ENCODE measurements at places on chromosomes 5 and 9. TPM values are rescaled to one million over a fixed set of nuclear protein-coding genes. Genes with fewer than 3 reads are reported as not detected.
A peak's percentile ranks its signal among the peaks of the same experiment; 100 is the strongest.

DNA sequence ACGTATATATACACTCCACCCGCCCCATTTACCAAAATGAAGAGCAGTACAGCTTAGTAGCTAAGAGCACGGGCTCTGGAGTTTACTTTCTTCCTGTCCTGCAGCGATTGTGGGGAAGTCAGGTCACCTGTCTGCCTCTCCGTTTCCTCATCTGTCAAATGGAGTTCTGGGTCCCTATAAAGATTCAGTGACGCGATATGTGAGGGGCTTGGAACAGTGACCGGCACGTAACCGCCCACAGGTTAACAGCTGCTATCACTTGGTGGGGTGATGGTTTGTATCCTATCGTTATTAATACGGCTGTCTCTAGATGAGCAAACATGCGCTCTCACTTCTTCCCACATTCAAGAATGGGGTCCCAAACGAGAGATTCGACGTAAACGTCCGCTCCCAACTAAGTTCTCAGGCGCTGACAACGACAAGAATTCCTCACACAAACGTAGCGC lies 426 bp downstream of the FAM114A2 start:
- DNase-seq = no peak

GRCh38 chr5:175035882-175036533 lies 311.6 kb downstream of the MSX2 start:
- DNase-seq = no peak

LHX3 gene
- not detected for polyA plus RNA-seq

GRCh38 chr9:128921881-128922763 lies 1.3 kb downstream of the PHYHD1 start:
- DNase-seq = no peak

- DNase-seq = no peak
Observed at GRCh38 chr5:157890836-157891597, 32.1 kb upstream of the CLINT1 start.

GRCh38 chr5:172453986-172454357 lies 353 bp downstream of the SH3PXD2B start:
- peak; percentile 16 for DNase-seq

TLX3 gene
- not detected for polyA plus RNA-seq

- peak; percentile 57 for DNase-seq
Observed at GRCh38 chr9:90998573-90998972, 197.0 kb downstream of the SYK start.

GRCh38 chr5:61631438-61631941 lies 299.4 kb downstream of the ZSWIM6 start:
- no peak for DNase-seq

GRCh38 chr5:57447658-57448057 lies 35.0 kb downstream of the ACTBL2 start:
- no peak for DNase-seq

EPB41L4B gene
- 3.3 TPM for polyA plus RNA-seq

DNA sequence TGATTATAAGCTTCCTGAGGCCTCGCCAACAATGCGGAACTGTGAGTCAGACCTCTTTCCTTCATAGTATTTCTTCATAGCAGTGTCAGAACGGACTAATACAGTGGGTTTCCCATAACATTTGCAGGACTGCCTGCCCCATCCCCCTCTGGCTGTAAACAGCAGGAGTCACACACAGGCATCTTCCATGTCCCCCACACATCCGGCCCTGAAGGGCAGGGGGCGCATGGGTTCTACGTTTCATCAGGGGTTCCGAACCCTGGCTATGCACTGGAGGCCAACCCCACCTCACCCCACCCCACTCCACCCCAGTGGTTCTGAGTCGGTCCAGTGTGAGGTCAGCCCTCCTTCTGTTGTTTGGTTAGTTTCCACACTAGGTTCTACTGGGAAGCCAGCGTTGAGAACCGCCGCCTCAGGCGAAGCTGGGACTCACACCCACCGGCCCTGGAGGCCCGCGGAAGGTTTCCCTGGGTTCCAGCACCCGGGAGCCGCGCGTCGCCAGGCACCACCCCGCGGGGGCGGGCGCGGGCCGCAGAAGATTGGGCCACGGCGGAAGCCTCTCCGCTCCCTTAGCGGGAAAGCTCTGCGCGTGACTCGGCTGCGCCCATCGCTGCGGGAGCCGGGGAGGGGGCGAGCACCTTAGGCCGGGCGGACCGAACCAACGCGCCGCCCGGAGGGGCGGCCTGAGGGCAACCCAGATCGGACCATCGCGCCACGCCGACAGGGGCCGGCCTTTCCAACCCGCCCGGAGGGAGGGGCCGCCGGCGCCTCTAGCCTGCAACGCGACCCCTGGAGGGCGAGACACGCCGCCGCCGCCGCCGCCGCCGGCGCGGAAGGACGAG lies at the start of gene RUSC2:
Gene RUSC2 (plus strand): TSS at position 799 of the 842 bp plus-strand sequence. CDS start 56,411 bp downstream, outside the sequence.
- peak; percentile 81 for DNase-seq

SHISAL2B gene
- not detected for polyA plus RNA-seq

DNA sequence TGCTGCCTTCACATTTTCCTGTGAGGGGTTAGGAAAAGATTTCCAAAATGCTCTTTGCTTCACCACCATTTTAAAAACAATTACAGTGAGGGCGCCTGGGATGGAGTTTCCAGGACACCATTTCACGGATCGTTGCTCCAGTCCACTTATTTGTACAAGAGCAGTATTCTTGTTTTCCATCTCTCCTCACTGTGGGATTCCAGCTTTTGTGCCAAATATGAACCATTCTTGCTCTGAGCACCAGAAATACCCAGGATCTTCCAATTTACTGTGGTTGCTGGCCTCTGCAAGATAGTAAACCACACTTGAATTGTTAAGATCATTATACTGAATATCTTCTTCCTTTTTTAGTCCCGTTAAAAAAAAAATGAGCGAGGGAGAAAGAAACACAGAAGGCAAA lies 899.5 kb downstream of the TLE1 start:
- no peak for DNase-seq

ANKRD34B gene
- not detected for polyA plus RNA-seq

DNA sequence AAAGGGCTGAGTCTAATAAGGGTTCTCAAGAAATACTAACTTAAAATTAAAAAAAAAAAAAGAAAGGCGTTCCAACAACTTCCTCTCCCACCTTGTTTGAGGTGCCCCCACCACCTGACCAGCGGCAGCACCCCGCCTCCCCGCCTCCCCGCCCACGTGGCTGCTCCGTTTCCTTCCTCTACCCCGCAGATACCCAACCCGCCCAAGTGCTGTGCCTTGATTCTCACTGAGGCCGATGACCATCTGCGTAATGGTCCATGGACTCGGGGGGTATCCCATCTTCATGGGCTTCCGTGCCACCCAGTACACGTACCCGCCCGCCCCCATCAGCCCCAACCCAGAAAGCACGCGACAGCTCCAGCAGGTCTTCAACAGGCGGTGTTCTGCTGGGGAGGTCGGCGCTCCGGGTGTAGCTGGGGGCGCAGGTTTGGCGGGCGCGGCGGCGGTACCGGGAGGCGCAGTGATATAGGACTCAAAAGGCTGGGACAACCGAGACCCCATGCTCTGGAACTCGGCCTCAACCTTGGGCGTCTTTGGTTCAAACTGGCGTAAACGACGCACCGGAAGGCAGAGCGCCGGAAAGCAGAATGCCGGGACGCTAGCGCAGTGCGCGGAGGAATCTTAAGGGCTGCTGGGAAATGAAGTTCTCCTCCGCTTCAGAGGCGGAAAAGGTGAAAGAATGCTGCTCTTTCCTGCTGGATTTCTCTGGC lies at the start of gene DMAC1:
Gene DMAC1 (minus strand): TSS at position 545 of the 710 bp plus-strand sequence. CDS start 44 bp downstream, at position 501.
- DNase-seq = peak; percentile 83

GRCh38 chr5:176611435-176611834 lies 1.5 kb upstream of the GPRIN1 start:
- peak; percentile 70 for DNase-seq

GRCh38 chr5:56898213-56898612 lies 11.2 kb upstream of the SETD9 start:
- no peak for DNase-seq

DMRTA1 gene
- polyA plus RNA-seq = 0.36 TPM

GRCh38 chr5:17918373-17919104 lies 284.3 kb downstream of the TAF11L14 start:
- DNase-seq = no peak

CERCAM gene
- polyA plus RNA-seq = 50.7 TPM

PCDHA12 gene
- 0.03 TPM for polyA plus RNA-seq

DNA sequence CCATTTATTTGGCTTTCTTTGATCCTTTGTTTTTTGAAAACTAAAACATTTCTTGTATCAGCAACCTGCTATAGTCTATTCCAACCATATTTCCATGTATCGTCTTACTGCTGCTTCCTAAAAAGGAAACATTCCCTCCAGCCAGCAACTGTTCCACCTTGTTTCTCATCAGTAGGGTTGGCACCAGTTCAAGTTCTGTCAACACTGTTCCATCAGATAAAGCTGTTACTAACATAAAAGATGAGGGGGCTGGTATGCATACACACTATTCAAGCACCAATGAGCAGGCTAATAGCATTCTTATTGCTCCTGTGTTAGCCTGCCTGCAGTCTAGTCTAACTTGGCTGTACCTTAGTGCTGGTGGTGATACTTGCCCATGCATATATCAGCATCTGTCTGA lies 178.3 kb downstream of the CWC27 start:
- peak; percentile 67 for DNase-seq

PTPN3 gene
- 18.2 TPM for polyA plus RNA-seq

SPINK4 gene
- polyA plus RNA-seq = not detected

GRCh38 chr9:70093944-70094343 lies 50.3 kb downstream of the MAMDC2 start:
- peak; percentile 47 for DNase-seq

HINT1 gene
- 478 TPM for polyA plus RNA-seq

GRCh38 chr9:100992632-100993031 lies 35.9 kb upstream of the PLPPR1 start:
- no peak for DNase-seq

C9orf50 gene
- not detected for polyA plus RNA-seq

GRCh38 chr5:40386289-40386688 lies 293.4 kb upstream of the PTGER4 start:
- peak; percentile 26 for DNase-seq

CFAP157 gene
- polyA plus RNA-seq = not detected

- DNase-seq = no peak
Observed at GRCh38 chr9:137656416-137656815, 37.6 kb downstream of the EHMT1 start.

- DNase-seq = peak; percentile 73
Observed at GRCh38 chr9:85200726-85201404, 531.3 kb downstream of the NTRK2 start.

- no peak for DNase-seq
Observed at GRCh38 chr9:77864211-77864889, 167.3 kb downstream of the GNAQ start.

DNA sequence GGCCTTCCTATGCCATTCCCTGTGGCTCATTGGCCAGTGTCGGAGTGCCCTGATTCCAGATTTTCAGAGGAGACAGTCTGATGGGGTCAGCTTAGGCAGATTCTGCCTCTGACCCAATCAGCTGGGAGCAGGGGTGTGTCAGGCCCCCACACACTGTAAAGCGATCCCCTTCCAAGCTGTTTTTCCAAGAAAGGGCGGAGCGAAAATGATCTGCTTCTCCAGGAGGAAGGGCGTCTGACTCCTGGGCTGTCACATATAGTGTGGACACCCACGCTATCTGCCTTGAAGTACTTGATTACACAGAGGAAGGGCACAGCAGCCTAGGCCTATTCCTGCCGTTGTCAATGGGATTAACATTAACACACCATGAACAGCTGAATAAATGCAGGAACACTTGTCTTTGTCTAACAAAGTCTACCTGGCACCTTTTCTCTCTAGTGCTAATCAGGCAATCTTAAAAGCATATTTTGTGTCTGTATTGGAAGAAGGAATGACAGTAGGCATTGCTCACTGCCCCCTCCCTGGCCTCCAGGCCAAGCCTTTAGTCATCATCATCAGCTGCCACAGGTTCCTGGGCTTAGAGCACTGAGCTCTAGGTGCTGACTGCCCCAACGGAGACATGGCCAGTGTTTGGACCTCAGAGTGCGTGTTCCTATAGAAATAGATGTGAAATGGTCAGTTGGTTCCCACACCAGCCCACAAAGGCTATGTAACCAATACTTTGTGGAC lies 218.7 kb downstream of the MELK start:
- DNase-seq = peak; percentile 21

DNA sequence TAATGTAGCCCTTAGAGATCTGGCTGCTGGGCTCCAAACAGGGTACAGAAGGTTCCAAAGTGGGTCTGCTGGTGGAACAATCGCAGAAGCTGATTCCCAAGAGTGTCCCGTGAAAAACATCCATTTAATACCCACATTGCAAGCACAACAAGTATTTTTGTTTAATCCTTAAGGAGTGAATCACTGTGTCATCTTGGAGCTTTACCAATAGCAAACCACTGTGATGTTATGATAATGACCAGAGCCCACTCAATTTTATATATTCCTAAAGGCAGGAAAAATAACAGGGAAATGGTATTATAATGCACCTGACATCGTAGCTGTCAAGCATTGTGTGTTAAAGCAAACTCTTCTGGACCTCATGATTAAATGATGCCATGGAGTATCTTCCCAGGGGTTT lies 291.9 kb downstream of the FBXL7 start:
- DNase-seq = no peak

GRCh38 chr9:38682713-38683112 lies 37.2 kb downstream of the FAM240B start:
- DNase-seq = peak; percentile 89

Measured in mammary epithelial cell (primary cell).